Left lung (tissue), 14 donors: ENCODE measurements at places on chromosomes 13 and 19.

DNA sequence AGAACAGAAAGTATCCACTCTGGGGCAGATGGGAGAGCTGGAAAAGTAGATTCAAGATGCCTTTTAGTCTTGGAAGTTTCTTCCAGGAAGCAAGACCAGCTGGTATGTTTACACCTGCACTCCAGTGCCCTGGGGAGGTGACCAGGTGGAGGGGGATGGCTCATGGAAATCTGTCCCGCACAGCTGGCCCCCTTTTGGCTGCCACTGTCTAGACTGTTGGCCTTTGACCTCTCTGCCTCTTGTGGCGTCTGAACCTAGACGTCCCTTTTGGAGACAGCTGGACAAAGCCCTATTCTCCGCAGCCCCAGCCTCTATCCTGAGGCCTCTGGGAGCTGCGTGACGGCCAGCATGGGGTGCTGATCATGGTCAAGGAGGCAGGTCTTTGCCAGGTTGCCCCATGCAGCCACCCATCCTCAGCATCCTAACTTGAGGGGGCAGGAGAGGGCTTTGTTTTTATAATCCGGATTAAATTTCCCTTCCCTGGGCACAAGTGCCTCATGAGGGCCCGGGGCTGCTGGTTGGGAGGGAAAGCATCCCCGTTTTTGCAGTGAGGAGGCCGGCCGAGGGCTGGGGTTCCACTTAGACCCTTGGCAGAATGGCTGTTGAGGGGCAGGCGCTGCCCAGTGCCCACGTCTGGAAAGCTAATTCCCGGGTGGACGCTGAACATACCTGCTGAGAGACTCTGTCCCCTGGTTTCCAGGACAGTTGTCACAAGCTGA lies 17.3 kb upstream of the GDF15 start:
- peaks cover 55% of the 10 kb centered on the region for H3K4me1 ChIP-seq
- no peak overlapping the region for H3K4me3 ChIP-seq
- peak overlapping the region; percentile 59 for H3K27ac ChIP-seq
- no peaks in the 10 kb centered on the region for H3K27me3 ChIP-seq
- DNase-seq: no peak
- no peaks in the 10 kb centered on the region for H3K36me3 ChIP-seq

- no peak overlapping the region for H3K27ac ChIP-seq
- H3K36me3 ChIP-seq: no peaks in the 10 kb centered on the region
- H3K4me1 ChIP-seq: no peaks in the 10 kb centered on the region
- no peaks in the 10 kb centered on the region for H3K27me3 ChIP-seq
Observed at GRCh38 chr13:109422161-109422560, 364.2 kb downstream of the IRS2 start.

GRCh38 chr13:51818276-51818675 lies 14.3 kb upstream of the DHRS12 start:
- H3K27me3 ChIP-seq: no peaks in the 10 kb centered on the region
- H3K4me1 ChIP-seq: peaks cover 51% of the 10 kb centered on the region
- no peak overlapping the region for H3K4me3 ChIP-seq

DNA sequence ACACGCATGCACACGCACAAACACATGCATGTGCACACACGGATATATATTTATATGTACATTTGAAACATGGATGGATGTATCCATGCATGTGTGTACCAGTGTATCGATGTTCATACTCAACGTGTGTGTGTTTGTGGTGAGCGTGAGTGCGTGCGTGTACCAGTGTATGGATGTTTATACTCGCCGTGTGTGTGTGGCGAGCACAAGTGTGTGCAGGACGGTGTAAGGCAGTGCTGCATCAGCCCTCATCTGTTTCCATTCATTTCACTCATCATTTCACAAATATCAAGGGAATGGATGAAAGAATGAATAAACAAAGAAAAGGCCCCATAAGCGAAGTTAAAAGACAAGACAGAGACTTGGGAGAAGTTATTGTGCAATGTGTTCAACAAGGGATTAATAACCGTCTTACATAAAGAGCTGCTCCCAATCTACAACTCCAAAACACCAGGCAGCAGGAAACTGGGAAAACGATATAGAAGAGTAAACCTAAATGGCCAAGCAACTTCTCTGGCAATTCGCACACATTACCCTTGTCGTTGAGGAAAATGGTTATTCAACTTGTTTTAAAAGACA lies 21.7 kb upstream of the MIER2 start:
- H3K4me3 ChIP-seq: no peak overlapping the region
- no peaks in the 10 kb centered on the region for H3K27me3 ChIP-seq
- no peak overlapping the region for H3K27ac ChIP-seq
- no peak for DNase-seq

GRCh38 chr13:95382411-95382810 lies 81.2 kb upstream of the ABCC4 start:
- H3K4me1 ChIP-seq: no peaks in the 10 kb centered on the region
- DNase-seq: no peak
- no peaks in the 10 kb centered on the region for H3K27me3 ChIP-seq
- no peak overlapping the region for H3K4me3 ChIP-seq
- no peak overlapping the region for H3K27ac ChIP-seq

DNA sequence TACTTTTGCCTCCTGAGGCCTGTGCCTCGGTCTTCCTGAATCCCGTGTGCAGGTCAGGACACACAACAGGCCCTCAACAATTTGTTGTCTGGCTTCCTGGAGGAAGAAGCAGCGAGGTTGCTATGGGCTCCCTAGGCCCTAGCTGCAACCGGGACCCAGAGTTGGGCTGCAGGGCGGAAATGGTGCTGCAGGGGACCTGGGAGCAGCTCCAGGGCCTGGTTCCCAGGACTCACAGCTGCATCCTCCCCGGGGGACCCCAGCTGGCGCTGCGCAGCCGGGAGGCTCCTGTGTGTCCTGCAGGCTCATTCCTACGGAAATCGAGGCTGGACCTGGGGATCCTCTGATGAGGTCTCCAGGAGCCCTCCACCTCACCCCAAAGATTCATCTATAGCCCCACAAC lies 999 bp upstream of the TNFAIP8L1 start:
- H3K4me1 ChIP-seq: no peaks in the 10 kb centered on the region
- H3K27me3 ChIP-seq: no peaks in the 10 kb centered on the region
- H3K4me3 ChIP-seq: peak overlapping the region; percentile 56
- H3K27ac ChIP-seq: peak overlapping the region; percentile 65
- H3K36me3 ChIP-seq: no peaks in the 10 kb centered on the region
- no peak for DNase-seq

GRCh38 chr13:109547942-109548341 lies 238.4 kb downstream of the IRS2 start:
- H3K36me3 ChIP-seq: no peaks in the 10 kb centered on the region
- DNase-seq: no peak
- no peak overlapping the region for H3K27ac ChIP-seq
- no peak overlapping the region for H3K4me3 ChIP-seq

- no peaks in the 10 kb centered on the region for H3K27me3 ChIP-seq
- no peak for DNase-seq
- H3K4me3 ChIP-seq: no peak overlapping the region
- no peak overlapping the region for H3K27ac ChIP-seq
Observed at GRCh38 chr19:4113398-4114088, 10.4 kb downstream of the MAP2K2 start.
